ENCODE measurements at places on chromosomes 11 and 22. TPM values are rescaled to one million over a fixed set of nuclear protein-coding genes. Genes with fewer than 3 reads are reported as not detected.

MB gene
- total RNA-seq = 0.80 TPM

GTSE1 gene
- 55.8 TPM for total RNA-seq

CWF19L2 gene
- 16.3 TPM for total RNA-seq

MYEOV gene
- not detected for total RNA-seq

MGAT3 gene
- 3.9 TPM for total RNA-seq

GRIA4 gene
- not detected for total RNA-seq

FAT3 gene
- not detected for total RNA-seq

SCUBE1 gene
- total RNA-seq = 0.39 TPM

NPTXR gene
- 1.6 TPM for total RNA-seq

CNGA4 gene
- total RNA-seq = not detected

OR9G1 gene
- total RNA-seq = not detected

Data from T-helper 1 cell treated with Interleukin-12 subunit alpha and Interleukin-12 subunit beta and Interleukin-4 antibody, amounts not matched to agents 30 ng/mL and 1 ng/mL, for 36 hours (primary cell).